HL-60 (cell line): ENCODE measurements at places on chromosomes 7 and 10.

- no peak for DNase-seq
Observed at GRCh38 chr7:31917256-31917655, 153.0 kb downstream of the PDE1C start.

GRCh38 chr10:7715515-7715914, 12.4 kb downstream of the ITIH2 start:
- no peak for DNase-seq

DNA sequence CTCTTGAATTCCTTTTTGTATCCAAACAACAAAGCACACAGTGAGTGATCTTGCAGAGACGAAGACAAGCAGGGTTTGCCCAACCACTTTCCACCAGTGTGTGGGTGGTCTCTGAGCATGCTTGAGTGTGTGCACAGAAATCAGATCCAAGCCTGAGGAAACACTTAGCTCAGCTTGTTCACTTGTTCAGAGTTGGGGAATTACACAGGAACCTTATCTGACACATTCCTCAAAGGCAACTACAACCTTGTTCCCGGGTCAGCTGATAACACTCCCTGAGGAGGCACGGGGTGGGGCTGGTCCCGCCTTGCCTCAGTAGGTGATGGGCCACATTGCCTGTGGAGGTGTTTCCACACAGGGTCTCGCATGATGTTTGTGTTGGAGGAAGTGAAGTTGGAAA, 216.9 kb downstream of the DYNC1I1 start:
- DNase-seq: no peak

DNA sequence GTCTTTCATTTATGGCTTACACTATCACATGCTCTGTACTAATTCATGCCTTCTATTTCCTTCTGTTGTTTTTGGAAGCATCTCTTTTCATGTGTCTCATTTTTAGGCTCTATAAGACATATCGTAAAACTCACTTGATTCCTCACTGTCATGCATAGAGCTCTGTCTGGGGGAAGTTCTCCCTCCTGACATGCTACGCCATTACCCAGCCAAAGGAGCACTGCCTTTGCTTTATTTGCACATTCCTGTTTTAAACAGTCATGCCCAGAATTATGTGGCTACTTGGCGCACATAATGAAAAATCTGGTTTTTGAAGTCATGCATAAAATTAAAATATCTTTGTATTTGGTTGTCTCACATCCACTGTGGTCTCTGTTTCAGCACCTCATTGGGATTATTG, 17.6 kb upstream of the AKR1C3 start:
- no peak for DNase-seq

GRCh38 chr10:124865676-124866075, 64.1 kb downstream of the ABRAXAS2 start:
- DNase-seq: no peak

DNA sequence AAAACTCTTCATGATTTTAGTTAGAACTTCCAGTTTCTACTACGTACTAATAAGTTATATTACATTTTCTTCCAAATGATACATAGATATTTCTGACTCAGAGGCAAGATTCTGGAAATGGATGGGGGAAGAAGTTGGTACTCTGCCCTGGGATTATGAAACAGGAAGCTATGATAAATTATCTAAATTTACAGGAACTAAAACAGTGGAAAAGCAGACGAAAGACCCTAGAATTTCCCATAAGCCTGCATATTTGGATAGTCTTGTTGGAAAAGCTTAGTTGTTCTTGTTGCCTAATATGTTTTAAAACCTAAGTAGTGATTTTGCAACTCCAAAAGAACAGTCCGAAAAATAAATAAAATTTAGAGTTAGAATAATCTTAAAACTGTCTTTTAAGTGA, 21.8 kb downstream of the CFAP69 start:
- DNase-seq: no peak

GRCh38 chr10:72297281-72297804, 23.6 kb downstream of the DDIT4 start:
- DNase-seq: peak; percentile 97

GRCh38 chr7:32219416-32219815, 149.2 kb upstream of the PDE1C start:
- DNase-seq: no peak

DNA sequence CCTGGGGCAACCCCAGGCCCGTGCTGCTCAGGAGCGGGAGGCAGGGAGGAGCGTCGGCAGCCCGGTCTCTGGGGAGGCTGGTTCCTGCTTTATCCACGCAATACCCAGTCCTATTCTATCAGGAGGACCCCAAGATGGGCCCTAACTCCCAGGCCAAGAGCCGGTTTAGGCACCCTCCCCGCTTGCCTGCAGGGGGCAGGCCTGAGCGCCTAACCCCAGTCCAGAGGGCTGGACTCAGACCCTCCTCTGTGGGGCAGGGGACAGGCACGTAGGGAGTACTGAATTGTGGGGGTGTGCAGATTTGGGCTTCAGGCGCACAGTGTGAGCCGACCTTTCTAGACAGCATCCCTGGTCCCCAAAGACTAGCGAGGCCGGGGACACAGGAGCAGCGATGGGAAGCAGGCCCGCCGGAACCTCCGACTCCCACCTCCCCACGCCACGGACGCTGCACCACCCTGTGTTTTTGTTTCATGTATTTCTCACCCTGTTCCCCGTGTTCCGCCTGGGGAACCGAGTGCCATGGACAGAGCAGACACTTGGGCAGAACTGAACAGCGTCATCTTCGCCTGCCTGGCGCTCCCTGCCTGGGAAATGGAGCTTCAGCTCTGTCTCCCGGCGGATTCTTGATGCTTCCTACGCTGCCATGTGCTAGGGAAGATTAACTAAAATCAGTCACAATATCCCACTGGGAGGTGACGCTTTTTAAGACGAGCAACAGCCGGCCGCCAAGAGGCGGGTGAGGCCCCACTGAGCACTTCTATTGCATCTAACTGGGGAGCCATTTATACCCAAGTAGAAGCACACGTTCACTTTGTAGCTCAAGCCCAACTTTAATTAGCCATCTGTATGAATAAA, 5.3 kb downstream of the NUDT1 start:
- no peak for DNase-seq

GRCh38 chr7:21777921-21778320, 167.8 kb downstream of the CDCA7L start:
- no peak for DNase-seq

DNA sequence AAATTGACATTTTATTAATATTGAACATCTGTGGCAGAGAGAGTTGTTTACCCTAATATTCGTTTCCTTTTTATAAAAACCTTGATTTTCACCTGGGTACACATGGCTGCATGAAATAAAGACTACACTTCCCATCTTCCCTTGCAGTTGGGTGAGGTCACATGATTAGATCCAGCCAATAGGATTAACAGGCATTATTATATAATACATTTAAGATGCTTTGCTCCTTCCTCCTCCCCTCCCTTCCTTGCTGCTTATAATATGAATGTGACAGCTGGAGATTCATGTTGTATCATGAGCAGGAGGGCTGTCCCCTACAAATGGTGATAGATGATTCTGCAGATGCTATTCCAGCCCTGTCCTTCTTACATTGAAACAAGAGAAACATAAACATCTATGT, 146.6 kb downstream of the SH2D4B start:
- DNase-seq: peak; percentile 12

GRCh38 chr7:42039921-42040320, 197.1 kb downstream of the GLI3 start:
- DNase-seq: no peak

- peak; percentile 78 for DNase-seq
Observed at GRCh38 chr10:93573051-93573909, 6.8 kb downstream of the FFAR4 start.

DNA sequence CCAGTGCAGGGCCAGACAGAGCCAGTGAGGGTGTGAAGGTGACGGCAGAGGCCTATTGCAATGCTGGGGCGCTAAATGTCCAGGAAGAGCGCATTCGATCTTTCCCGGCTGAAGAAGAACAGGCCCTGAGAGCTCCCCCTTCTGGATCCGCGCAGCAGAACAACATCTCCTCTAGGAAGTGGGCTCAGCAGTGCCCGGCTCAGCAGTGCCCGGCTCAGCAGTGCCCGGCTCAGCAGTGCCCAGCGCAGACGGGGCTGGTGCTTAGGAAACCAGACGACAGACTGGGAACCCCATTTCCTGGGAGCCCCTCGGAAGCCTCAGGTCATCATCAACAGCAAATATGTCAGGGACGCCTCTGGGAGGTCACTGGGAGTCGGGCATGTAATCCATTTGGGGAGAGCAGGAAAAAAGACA, 4.7 kb upstream of the NOS3 start:
- no peak for DNase-seq
